ENCODE measurements at places on chromosomes 4 and X.

DNA sequence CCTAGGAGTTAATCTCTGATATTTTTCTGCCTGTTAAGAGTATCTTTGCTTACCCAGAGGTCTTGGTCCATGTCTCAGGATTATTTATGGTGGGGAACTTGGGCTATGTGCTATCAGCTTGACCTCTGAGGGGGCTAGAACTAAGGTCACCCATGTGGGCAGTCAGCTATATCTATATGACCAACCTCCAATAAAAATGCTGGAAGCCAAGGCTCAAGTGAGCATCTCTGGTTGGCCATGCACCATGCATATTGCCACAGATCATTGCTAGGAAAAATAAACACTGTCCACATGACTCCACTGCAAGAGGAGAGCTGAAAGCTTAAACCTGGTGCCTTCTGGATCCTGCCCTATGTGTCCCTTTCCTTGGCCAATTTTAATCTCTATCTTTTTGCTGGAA lies 196.5 kb upstream of the SLC7A11 start:
- DNase-seq, result no peak

- DNase-seq, result no peak
Measured at GRCh38 chr4:123453061-123453680, 56.6 kb downstream of the SPRY1 start.

DNA sequence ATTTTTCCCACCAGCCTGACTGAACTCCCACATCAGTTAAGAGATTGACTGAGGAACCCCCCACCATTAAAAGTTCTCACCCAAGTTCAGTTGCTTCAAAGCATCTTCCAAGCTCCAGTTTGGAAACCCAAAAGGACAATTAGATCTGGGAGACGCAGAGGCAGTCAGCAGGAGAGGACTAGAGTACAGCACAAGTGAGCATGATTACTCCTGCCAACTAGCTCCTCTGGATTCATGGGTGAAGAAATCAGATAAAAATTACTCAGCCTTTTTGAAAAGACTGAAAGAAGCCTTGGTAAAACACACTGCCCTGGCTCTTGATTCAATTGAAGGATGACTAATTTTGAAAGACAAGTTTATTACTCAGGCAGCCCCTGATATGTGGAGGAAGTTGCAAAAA lies 297.5 kb downstream of the ADAM29 start:
- DNase-seq, result no peak

GRCh38 chr4:151670843-151671242 lies 90.0 kb downstream of the GATB start:
- DNase-seq, result no peak

All from CD4-positive, alpha-beta T cell treated with Interleukin-12 subunit alpha and Interleukin-12 subunit beta, for 1 hour (primary cell).